NCI-H2227 treated with DMSO at 0.1 percent for 48 hours (cell line): ENCODE measurements at places on chromosomes 11 and 22.

DNA sequence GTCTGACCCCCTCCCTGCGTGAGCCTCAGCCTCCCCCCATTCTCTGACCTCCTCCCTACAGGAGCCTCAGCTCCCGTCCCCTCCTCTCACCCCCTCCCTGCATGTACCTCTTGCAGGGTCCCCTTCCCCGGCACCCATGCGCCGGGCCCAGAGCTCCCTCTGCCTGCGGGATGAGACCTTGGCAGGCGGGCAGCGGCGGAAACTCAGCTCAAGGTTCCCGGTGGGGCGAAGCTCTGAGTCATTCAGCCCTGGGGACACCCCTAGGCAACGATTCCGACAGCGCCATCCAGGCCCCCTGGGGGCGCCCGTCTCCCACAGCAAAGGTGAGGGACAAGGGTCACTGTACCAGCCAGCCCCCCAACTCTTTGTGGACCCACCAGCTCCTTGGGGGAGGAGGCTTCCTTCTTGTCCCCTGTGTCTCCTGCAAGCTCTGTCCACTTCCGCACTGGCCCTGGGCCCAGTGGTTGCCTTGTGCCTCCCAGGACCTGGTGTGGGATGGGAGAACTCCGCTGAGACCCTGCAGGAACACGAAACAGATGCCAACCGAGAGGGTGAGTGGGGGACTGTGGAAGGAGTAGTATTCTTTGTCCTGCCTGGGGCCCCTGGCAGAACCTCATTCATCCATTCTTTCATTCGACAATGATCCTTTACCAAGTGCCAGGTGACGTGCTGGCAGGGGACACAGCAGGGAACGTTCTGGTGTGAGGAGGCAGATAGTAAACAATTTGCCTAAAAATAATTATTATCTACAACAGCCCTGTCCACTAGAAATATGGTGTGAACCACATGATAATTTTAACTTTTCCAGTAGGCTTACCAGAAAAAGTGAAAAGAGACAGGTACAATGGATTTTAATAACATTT, 3.7 kb upstream of the RPS6KA4 start:
- DNase-seq: no peak

DNA sequence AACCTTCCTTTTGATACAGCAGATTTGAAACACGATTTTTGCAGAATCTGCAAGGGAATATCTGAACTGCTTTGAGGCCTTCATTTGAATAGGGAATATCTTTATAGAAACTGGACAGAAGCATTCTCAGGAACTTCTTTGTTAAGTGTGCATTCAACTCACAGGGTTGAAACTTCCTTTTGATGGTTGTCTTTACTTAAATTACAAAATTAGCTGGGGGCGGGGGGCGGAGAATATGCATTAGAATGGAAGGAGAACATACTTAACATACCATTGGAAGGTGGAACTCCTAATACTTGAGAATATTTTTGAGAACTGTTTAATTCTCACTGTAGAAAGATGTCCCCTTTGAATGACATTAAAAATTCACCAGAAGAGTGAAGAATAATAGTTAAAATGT, 104.4 kb downstream of the TRIM51G start:
- DNase-seq: no peak

- no peak for DNase-seq
Measured at GRCh38 chr11:27977031-27977430, 130.9 kb downstream of the KIF18A start.

- DNase-seq: no peak
Measured at GRCh38 chr11:81331088-81331487, 1402.6 kb downstream of the FAM181B start.

DNA sequence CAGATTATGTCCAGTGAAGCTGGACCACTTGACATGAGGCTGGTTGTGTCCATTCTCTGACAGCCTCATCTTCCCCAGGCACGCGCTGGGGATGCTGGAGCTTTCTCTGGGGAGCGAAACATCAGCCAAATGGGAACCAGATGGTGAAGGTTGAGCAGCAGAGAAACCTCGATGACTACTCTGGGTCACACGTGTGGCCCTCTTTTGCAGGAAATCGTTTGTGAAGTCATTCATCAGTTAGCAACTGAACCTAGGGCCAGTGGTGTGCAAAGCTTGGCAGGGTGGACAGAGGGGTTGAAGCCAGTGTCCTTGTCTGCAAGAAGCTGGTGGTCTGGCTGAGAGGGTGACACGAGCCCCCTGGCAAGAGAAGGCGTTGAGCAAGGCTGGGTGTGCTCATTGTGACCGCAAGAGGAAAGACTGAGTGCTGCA, 109.8 kb downstream of the ZBTB16 start:
- no peak for DNase-seq

DNA sequence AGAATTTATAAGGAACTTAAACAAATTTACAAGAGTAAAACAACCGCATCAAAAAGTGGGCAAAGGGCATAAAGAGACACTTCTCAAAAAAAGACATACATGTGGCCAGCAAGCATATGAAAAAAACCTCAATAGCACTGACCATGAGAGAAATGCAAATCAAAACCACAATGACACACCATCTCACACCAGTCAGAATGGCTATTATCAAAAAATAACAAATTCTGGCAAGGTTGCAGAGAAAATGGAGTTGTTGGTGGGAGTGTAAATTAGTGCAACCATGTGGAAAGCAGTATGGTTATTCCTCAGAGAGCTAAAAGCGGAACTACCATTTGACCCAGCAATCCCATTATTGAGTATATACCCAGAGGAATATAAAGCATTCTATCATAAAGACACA, 866.8 kb upstream of the TENM4 start:
- no peak for DNase-seq

DNA sequence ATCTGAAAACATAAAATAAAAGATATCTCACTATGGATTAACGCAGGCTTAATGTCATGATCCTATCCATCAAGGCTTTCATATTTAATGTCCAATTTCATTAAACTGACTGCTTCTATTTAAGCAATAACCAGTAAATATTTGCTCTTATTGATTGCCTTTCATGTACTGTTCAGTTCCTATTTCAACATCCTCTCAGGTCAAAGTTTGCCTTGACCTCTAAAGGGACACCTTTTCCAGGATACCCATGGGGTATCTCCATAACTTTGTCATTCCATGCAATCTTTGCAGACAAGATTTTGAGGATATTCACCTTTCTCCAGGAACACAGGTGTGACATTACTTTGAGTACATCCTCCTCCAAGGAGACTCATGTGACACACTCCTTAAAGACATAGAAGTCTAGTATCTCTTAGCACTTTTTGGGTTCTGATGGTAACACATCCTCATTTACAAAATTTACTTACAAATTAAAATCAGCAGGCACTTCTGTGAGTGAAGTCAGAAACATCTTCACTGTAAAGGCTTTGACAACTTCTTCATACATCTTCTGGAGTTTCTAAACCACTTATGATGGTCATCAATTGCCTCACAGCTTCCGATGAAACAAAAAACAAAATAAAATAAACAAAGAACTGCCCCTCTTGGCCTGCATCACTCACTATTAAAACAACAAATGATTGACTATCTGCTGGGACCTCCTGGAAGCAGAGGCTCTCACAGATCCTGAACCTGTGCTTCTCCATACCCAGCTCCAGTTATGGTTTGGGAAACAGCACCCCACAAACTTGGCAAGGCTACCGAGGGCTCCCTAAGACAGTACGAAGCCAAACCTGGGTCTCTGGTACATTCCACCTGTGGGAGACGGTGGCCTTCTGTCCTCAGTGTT, 7.0 kb upstream of the SLC22A25 start:
- DNase-seq: no peak

DNA sequence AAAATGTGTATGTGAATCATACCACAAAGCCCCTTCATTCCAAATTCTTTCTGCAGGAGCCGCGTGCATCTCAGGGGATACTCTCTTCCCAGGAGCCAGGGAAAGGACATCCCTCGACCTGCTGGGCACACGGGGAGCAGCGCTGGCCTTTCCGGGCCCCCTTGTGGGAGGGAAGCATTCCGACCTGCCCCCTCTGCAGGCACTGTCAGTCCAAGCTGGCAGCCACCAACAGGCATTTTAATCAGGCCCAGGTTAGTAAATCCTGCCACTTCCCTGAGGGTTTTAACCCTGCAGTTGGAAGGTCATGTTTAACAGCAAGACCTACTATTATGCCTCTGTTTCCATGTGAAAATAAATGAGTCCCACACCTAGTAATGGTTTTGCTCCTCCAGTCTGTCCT, 391.5 kb downstream of the SHANK2 start:
- DNase-seq: no peak

DNA sequence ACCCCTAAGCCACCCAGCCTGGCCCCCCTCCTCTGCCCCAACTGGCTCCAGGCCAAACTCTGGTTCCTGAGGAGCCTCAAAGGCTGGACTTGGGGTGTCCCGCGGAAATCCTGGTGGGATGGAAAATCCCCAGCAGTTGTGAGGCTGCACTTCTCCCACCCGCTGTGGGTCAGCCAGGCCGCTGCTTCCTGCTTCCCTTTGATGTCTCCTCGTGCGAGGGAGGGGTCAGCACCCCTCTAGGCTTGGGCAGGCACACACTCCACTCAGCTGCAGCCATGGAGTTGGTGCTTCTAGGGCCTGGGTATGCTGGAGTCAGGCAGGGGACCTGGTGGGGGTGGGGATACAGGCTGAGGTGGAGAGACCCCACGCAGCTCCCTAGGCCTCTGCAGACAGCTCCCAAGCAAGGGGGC, 12.0 kb downstream of the KCNQ1OT1 start:
- no peak for DNase-seq

DNA sequence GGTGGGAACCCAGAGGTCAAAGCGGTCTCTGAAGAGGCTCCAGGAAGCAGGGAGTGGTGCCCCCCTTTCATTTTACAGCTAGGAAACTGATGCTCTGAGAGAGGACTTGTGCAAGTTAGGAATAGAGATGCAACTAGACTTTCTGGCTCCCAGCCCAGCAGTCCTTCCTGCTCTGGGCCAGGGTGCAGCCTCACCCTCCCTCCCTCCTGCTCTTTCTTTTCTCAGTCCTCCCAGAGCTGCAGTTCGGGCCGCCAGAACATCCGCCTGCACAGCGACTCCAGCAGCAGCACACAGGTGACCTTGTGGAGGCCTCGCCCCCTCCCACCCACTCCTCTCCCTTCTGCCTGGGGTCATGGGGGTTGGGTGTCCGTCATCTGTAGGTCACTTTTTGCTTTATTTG, 51.5 kb downstream of the LHFPL7 start:
- no peak for DNase-seq
